ENCODE measurements at places on chromosomes 2 and 18.
A peak's percentile ranks its signal among the peaks of the same experiment; 100 is the strongest.

DNA sequence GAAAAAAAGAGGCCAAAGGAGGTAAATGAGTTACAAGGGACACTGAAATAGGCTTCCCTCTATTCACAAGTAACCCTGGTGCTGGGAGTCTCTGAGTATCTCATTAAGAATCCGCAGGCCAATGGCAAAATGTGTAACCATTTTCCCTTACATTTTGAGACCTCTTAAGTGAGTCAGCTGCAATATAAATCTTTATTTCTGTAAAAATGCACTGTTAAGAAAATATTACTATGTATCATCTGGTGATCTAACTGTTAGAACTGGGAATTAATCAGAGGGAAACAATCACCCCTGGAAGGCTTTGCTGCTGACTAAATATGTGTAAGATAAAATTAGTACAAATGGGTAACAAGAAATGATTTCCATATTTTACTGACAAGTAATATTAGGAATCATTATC is 483.1 kb upstream of the CHST9 start:
- no peaks in the 10 kb centered on the region for H3K27me3 ChIP-seq
- DNase-seq = no peak
- peak overlapping the region; percentile 27 for H3K27ac ChIP-seq
- H3K36me3 ChIP-seq = no peaks in the 10 kb centered on the region

DNA sequence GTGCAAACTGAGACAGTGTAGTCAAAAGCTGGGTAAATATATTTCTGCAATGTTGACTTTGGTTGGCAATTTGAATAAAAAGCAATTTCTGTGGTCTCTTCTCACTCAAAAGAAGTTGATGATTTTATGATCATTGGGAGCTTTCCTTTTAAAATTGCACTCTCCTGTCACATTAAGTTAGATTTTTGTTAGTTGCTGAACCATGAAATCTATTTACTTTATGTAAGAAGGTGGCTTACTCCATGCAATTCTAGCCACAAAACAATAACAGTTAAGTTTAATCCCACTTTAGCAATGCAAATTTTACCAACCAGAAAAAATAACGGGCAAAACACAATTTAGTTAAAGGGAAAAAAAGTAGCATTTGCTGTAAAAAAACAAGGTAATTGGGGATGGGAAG is 48.3 kb downstream of the DLGAP1 start:
- no peak for DNase-seq
- H3K27me3 ChIP-seq = no peaks in the 10 kb centered on the region
- H3K4me3 ChIP-seq = no peak overlapping the region
- H3K27ac ChIP-seq = peak overlapping the region; percentile 13
- H3K36me3 ChIP-seq = no peaks in the 10 kb centered on the region

DNA sequence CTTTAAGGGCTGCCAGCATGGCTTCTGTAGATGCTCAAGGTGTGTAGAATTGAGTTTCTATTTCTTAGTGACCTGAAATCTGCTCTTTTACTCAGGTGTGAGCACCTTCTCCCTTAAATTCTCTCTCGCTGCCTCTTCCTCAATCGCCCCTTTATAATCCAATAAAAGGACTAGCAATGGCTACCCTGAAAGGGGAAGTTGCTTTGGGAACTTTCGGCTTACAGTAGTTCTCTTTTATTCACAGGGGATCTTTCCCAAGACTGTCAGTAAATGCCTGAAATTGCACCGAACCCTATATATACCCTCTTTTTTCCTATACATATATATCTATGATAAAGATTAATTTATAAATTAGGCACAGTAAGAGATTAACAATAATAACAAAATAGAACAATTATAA is 121.8 kb downstream of the ACTR3 start:
- H3K27ac ChIP-seq = no peak overlapping the region
- H3K4me1 ChIP-seq = peaks cover 6% of the 10 kb centered on the region
- no peaks in the 10 kb centered on the region for H3K36me3 ChIP-seq

DNA sequence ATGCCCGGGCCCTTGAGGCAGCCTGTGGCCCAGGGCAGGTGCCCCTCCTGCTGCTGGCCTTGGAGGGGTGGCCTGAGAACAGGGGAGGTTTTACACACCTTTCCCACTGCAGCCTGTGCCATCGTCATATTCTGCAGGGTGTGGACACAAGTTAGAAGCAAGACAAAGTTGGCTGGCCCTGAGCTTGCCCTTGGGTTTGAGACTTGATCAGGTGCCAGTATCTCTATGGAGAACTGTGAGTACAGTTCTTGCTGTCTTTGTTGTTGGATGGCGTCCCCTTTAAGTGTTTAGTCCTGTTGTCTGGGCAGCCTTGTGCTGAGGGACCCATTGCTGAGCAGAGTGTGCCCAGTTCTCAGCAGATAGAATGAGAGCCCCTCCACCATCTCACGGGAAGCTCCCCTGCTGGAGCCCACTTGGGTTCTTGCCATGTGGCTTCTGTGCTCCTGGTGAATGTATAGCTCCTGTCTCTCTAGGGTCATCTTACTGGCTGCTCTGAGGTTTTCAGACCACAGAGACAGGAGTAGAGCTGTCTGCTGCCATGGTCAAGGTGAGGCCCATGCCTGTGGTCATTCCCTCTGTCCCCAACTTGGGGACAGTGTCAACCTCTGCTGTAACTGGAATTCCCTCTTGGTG is 115.9 kb downstream of the SH3RF3 start:
- no peaks in the 10 kb centered on the region for H3K36me3 ChIP-seq
- DNase-seq = no peak
- H3K27ac ChIP-seq = no peak overlapping the region
- no peak overlapping the region for H3K4me3 ChIP-seq
- no peaks in the 10 kb centered on the region for H3K27me3 ChIP-seq
- H3K4me1 ChIP-seq = no peaks in the 10 kb centered on the region

DNA sequence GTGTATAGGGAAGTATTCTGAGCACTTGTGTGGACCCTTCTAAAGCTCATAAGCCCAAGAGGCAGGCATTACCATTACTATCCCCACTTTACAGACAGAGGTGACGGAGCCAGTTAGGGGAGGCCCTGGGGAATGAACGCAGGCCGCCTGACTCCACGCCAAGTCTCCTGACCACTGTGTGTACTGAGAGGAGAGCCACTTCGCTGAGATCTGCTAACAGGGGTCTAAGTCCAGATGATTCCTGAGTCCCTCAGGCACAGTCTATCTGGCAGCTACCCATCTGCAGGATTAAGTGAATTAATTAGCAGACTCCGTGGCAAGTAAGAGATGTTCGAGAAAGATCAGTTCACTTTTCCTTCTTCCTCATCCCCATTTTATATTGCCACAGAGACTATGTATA is 13.7 kb downstream of the CYB5A start:
- no peaks in the 10 kb centered on the region for H3K27me3 ChIP-seq
- H3K36me3 ChIP-seq = no peaks in the 10 kb centered on the region
- peaks cover 26% of the 10 kb centered on the region for H3K4me1 ChIP-seq
- no peak for DNase-seq

DNA sequence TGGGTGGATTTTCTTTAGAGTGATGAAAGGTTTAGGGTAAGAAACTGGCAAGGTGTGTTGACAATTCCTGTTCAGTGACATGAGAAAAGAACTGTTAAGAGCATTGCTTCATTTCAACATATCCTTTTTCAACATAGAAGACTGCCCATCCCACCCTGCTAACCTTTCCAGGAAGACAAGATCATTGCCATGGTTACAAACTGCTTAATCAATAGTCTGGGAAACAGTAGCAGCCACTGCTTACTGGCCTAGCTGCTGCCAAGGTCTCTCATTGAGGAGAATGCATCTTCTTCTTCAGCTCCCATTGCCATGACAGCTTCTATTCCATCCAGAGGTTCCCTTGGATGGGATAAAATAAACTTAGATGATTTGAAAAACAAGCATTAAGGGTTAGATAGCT is 212.1 kb downstream of the LRRTM1 start:
- no peak for DNase-seq
- peaks cover 9% of the 10 kb centered on the region for H3K4me1 ChIP-seq
- no peaks in the 10 kb centered on the region for H3K36me3 ChIP-seq
- no peaks in the 10 kb centered on the region for H3K27me3 ChIP-seq
- H3K27ac ChIP-seq = no peak overlapping the region

GRCh38 chr2:241063587-241063986 is 38.5 kb downstream of the MTERF4 start:
- H3K4me3 ChIP-seq = no peak overlapping the region
- H3K27ac ChIP-seq = no peak overlapping the region
- no peaks in the 10 kb centered on the region for H3K4me1 ChIP-seq

DNA sequence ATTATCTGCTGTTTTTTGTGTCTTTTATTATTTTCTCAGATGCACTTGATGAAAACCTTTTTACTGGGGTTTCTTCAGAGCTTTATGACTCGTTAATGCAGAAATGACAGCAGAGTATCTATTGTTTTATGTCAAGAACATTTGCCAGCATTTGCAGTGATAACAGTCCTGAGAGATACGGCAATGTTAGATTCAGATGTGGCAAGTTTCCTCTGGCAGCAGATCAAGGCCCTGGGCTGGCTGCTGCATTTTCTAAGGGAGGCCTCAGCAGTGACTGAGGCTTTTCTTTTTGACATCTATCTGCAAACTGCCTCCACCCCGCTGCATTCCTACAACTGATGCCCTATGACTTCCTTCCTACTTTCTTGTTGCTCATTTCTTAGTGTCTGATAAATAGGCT is 40.2 kb downstream of the EFEMP1 start:
- H3K4me1 ChIP-seq = no peaks in the 10 kb centered on the region
- no peak overlapping the region for H3K27ac ChIP-seq
- no peaks in the 10 kb centered on the region for H3K27me3 ChIP-seq
- H3K4me3 ChIP-seq = no peak overlapping the region
- DNase-seq = no peak
- no peaks in the 10 kb centered on the region for H3K36me3 ChIP-seq

- H3K27ac ChIP-seq = no peak within 1 kb of the TSS
- H3K36me3 ChIP-seq = no peaks in the 10 kb centered on the region
- no peaks in the 10 kb centered on the region for H3K27me3 ChIP-seq
- H3K4me1 ChIP-seq = no peaks in the 10 kb centered on the region
- no peak for DNase-seq
Observed at GRCh38 chr18:63887424-63887823, at the start of gene SERPINB2. SERPINB2 (plus strand) TSS chr18:63887705; CDS start chr18:63891445, 3,740 bp downstream.

DNA sequence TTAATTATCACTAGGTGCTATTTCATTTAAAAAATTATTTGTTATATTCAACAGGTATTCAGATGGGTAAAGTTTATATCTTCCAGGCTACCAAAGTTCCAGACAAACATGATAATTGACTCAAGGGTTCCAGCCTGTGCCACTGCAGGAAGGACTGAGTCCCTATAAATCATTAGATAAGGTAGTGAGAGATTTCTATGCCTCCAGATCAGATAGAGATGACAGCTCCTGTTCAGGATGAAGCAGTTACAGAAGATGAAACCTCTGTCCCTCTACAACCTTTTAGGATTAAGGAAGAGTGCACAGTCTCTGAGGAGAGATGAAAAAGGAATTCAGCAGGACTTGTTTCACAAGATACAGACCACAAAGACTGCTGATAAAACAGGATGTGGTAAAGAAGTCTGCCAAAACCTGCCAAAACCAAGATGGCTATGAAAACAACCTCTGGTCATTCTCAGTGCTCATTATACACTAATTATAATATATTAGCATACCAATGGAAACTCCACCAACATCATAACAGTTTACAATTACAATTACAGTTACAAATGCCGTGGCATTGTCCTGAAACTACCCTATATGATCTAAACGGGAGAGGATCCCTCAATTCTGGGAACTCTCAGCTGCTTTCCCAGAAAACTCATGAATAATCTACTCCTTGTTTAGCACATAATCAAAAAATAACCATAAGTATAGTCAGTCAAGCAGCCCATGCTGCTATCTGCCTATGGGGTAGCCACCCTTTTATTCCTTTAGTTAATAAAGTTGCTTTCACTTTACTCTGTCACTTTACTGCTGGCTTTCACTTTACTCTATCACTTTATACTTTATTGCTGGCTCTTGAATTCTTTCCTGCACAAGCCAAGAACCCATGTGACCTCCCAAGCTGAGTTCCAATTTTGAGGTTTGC is 288.5 kb downstream of the PDE11A start:
- H3K27ac ChIP-seq = no peak overlapping the region
- no peak overlapping the region for H3K4me3 ChIP-seq
- H3K4me1 ChIP-seq = no peaks in the 10 kb centered on the region
- H3K27me3 ChIP-seq = no peaks in the 10 kb centered on the region

Measured in neural progenitor cell (in vitro differentiated cells).